ENCODE measurements at places on chromosomes 1 and 21.

DNA sequence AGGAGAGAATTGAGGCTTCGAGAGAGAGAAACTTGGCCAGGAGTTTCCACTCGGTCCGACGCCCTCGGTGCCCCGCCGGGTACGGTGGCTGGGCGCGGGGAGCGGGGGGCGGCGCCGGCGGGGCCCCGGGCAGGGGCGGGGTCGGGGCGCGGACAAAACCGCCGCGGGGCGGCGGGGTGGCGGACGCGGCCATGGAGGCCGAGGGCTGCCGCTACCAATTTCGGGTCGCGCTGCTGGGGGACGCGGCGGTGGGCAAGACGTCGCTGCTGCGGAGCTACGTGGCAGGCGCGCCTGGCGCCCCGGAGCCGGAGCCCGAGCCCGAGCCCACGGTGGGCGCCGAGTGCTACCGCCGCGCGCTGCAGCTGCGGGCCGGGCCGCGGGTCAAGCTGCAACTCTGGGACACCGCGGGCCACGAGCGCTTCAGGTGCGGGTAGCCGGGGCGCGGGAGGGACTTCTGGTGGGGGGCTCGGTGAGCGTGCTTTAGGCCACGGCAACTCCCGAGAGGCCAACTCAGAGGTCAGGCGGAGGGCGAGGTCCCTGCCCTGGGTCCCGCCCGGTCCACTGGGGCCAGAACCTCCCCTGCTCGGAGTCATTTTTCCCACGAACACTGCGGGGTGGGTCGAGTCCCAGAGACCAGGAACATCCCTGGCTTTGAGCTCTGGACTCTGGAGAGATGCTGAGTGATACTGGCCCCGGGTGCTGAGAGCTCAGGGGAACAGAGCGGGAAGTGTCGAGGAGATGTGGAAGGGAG lies 431 bp downstream of the RAB42 start:
- DNase-seq, result peak; percentile 58

- DNase-seq, result no peak
Measured at GRCh38 chr1:243942196-243943150, 92.4 kb upstream of the AKT3 start.

GRCh38 chr1:221774054-221774842 lies 32.4 kb upstream of the DUSP10 start:
- DNase-seq, result no peak

GRCh38 chr1:220843481-220844011 lies 35.7 kb upstream of the HLX start:
- DNase-seq, result no peak

GRCh38 chr1:240193679-240194078 lies 102.0 kb downstream of the FMN2 start:
- no peak for DNase-seq

Data from HAP-1 (cell line).